ENCODE measurements at places on chromosomes 3 and 15.

DNA sequence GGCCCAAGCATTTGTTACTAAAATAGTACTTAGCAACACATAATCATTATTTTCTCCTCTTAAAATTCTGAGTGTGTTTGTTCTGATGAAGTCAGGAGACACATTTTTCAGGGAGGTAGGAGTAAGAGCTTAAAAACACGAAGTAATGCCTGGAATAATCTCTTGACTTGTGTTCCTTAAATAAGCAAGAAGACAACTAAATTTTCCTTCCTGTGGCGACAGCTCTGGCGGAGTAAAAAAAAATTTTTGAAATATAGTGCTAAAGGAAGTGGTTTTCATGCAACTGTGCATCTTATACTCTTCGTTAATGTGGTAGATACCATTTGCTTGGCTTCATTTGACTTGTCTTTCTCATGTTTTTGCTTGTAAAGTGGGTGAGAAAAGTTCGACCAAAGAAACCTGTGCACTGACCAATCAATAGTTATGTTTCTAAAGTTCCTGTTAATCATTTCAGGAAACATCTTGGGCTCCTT is 11.1 kb upstream of the MBNL1 start:
- no peak for DNase-seq

DNA sequence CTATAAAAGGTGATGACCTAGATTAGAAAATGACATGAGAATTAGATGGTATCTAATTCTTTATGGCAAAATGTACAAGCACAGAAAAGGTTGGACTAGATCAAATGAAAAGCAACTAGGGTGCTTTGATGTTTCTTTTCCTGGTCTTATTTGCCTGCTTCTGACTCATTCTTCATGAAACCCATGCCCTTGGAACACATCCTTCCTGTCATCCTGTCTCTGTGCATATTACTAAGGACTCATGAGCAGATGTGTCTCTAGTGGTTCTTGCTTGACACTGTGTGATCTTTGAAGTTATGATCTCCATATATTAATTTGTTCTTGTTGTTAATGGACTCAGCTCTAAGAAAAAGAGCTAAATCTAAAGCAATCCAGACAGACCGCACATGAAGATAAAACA is 314.0 kb downstream of the ERC2 start:
- DNase-seq, result no peak

DNA sequence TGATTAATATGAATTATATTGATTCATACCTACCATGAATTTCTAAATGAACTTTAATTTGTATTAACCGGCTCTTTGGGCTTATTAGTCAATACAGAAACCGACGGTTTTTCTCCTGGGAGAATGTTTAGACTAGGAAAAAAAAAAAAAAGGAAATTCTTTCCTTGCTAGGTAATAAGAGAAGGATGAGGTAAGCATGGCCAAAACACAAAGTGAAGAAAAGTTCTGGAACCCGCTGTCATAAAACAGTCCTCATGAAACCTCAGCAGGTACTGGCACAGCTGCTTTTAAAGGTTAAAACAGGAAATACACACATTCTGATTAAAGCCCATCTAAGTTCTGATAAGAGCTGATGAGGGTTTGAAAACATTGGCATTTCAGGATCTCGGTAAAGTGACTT is 30.8 kb upstream of the PSTPIP1 start:
- no peak for DNase-seq

- no peak for DNase-seq
Measured at GRCh38 chr3:23112491-23112890, 90.6 kb upstream of the UBE2E2 start.

- DNase-seq, result no peak
Measured at GRCh38 chr3:11910971-11911531, 64.4 kb upstream of the TAMM41 start.

GRCh38 chr3:193971261-193971751 is 164.6 kb upstream of the HES1 start:
- DNase-seq, result peak; percentile 34

GRCh38 chr3:30012941-30013543 is 593.4 kb upstream of the TGFBR2 start:
- DNase-seq, result peak; percentile 77

GRCh38 chr15:63200464-63201249 is 11.3 kb downstream of the RAB8B start:
- DNase-seq, result no peak

GRCh38 chr3:191919491-191920026 is 458.6 kb downstream of the PYDC2 start:
- no peak for DNase-seq

DNA sequence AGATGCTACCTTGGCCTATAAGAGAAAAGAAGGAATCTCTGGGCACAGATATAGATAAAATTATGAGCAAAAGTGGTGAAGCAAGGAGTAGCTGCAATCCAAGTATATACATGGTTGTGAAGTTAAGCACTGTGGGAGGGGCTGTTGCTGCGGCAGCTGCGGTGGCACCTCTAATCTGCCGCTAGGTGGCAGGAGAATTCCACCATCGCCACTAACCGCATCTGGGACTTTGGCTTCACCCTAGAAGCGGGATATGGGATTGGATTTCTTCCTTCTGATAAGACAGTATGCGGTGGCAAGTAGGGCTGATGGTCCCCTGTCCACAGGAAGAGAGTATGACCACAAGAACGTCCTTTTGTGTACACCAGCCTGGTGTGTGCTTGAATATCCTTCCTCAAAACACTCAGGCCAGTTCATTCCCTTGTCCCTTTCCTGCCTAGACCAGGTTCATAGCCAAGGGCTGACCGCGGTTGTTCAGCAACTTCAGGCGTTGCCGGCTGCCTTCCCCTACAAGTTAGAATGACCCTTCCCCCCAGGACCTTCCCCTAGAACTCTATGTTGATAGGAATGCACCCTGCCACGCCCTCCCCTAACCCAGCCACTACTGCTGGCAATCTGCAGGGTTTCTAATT is 5.1 kb downstream of the MAGEL2 start:
- peak; percentile 10 for DNase-seq

- DNase-seq, result no peak
Measured at GRCh38 chr3:155949453-155950217, 79.2 kb downstream of the GMPS start.

DNA sequence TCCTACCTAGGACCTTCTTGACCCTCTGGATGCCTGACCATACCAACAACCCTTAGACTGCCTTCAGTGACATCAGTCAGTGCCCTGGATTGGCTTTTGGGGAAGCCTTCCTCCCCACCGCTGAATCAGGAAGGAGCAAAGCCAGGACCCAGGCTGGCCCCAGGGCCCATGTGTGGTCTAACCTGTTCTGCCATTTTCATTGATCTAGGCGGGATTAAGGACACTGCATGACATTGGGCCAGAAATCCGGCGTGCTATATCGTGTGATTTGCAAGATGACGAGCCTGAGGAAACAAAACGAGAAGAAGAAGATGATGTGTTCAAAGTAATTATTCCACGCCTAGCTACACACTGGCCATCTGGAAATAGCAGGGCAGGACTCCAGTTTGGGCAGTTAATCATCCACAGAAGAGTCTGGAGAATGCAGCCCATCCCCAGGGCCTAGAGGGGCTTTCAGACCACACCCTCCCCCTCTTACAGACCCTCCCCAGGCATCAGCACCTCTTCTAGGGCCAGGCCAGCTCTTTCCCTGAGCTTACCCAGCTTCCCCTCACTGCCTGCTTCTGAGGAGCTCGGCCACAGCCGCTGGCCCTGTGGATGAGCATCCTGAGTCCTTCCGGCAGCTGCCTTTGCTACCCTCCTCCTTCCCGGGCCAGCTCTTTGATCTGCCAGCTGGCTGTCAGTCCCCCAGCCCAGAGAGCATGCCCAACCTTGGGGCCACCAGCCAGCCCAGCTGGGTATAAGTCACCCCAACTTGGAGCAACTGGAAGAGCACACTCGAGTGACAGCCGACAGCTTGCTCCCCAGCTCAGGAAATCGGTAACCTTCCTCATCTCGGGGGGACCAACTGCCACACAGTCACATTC is 45.9 kb downstream of the CHDH start:
- DNase-seq, result no peak

GRCh38 chr15:63294359-63294758 is 17.0 kb downstream of the APH1B start:
- no peak for DNase-seq

DNA sequence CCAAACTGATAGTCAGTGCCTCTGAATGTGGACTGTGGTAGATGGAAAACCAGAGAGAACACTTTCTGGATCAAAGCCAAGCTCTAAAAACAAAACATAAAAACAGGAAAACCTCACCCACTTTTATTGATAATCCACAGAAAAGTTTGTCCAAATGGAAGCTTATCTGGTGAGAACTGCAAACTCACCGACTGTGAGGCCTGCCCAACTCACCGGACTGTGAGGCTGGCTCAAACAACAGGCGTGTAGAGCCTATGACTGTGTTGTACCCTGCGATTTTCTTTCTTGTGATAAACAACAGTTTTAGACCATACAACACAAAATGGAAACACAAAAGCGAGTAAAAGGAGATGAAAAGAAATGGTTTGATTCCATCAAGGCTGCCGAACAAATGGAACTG is 7.2 kb downstream of the PRR23C start:
- DNase-seq, result no peak

- DNase-seq, result no peak
Measured at GRCh38 chr15:101162701-101163483, 89.0 kb downstream of the CHSY1 start.

DNA sequence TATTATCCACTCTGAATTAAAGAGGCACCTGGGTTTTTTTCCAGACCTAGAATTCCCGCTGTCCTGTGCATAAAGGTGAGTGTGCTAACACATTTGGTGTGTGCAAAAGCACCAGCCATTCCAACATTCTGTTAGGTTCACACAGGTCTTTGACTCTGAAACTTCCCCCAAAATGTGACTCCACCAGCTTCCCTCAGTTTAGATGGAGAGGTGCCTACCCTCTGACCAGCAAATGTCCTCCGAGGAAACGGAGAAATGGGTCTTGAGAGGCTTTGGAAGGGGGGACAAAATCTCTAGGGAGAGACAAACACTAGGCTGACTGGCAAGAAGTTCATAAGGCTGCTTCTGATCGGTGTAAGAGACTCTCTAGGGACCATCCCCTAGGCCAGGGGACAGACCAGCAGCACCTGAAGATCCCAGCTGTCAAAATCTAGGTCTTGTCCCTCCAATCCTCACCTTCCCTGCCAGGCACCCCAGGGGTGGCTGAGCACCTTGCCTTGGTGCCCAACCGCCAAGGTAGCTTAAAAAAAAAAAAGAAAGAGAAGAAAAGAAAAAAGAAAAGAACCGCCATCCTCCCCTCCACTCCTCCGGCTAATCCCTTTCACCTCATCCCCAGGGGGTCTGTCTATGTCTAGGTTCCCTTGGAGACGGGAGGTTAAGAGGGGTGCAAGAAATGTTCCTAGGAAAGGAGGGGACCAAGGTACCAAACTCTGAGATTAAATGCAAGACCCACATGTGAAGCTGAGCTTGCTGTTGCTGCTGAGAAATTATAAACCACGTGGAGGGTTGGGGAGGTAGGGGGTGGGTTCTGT is 2.0 kb upstream of the MECOM start:
- no peak for DNase-seq

DNA sequence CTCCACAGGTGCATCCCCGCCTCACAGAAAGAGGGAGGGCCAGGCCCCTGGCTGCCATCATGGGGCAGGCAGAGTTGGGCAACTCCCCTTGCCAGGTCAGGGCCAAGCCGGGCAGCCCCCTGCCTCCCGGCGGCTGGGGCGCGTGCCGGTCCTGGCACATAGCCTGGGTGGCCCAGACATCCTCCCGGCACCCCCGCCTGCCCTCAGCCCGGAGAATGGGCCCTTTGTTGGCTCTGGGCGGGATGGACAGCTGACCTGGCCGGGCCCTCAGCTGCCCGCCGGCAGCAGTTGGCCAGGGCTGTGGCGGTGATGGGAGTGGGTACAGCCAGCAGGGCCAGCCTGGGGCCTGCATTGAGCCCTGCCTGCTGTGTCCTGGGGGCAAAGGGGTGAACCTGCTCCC is 16.5 kb downstream of the PLXNA1 start:
- no peak for DNase-seq

- no peak for DNase-seq
Measured at GRCh38 chr3:46065294-46065705, 38.0 kb upstream of the XCR1 start.

GRCh38 chr3:113285226-113285625 is 73.9 kb downstream of the BOC start:
- no peak for DNase-seq

GRCh38 chr15:35078221-35078915 is 6.7 kb downstream of the NANOGP8 start:
- peak; percentile 5 for DNase-seq

DNA sequence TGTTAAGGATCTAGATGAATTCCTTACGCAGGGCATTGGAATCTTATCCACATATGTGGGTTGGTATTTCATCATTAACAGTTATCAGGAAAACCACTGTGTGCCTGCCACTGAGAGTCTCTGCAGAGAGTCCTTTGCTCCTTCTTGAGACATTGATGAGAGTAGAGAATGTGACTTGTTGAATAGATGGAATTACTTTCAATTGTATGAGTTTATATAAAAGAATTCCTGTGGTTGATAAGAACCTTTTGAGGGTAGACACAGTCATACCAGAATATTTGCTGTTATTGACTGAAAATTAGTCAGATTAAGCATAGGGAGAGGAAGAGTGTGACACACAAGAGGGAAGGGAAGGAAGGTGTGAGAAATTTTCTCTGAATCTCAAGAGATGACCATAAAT is 30.8 kb downstream of the ARHGEF26 start:
- peak; percentile 84 for DNase-seq

GRCh38 chr3:54188176-54188791 is 65.9 kb downstream of the CACNA2D3 start:
- DNase-seq, result peak; percentile 27

DNA sequence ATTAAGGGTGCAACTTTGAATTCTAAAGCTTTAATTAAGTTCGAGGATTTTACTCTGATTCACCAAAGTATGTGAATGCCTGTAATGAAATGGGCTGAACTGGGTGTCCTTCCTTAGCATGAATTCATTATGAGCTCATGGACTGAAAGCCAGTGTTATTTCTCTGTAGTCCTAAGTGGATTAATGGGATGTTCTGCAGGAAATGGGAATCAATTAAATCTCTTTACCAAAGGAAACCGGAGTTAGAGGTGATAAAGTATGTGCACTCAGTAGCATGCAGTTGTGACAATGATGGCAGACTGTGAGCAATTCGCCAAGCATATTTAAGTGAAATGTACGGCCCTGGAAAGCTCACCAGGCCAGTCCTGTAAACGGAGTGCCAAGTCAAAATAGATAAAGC is 138.7 kb downstream of the CHL1 start:
- no peak for DNase-seq

- DNase-seq, result peak; percentile 65
Measured at GRCh38 chr3:184513276-184514170, 48.1 kb upstream of the EPHB3 start.

GRCh38 chr15:100759106-100759505 is 120.5 kb upstream of the ALDH1A3 start:
- no peak for DNase-seq

Measured in brain microvascular endothelial cell (primary cell).